Suppressor macrophage treated with lipopolysaccharide for 4 hours (primary cell): ENCODE measurements at places on chromosomes 16 and 17.

DNA sequence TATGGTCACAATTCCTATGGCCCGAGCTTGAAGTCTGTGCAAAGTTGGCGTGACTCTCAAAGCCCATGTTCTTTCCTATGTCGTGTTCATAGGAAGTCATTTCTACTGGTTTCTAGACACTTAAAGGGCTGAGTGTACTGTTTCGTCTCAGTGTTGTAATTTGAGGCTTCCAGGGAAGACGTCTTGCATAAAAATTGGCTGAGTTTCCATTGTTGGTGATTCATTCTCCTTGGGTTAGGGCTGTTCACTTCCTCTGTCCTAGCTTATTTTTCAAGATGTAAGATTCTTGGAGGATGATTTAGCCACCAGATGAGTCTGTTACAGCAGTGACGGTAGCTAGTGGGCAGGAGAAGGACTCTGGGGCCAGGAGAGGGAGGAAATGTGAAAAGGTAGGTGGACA, 43.1 kb downstream of the PIK3R5 start:
- peak; percentile 96 for DNase-seq

DNA sequence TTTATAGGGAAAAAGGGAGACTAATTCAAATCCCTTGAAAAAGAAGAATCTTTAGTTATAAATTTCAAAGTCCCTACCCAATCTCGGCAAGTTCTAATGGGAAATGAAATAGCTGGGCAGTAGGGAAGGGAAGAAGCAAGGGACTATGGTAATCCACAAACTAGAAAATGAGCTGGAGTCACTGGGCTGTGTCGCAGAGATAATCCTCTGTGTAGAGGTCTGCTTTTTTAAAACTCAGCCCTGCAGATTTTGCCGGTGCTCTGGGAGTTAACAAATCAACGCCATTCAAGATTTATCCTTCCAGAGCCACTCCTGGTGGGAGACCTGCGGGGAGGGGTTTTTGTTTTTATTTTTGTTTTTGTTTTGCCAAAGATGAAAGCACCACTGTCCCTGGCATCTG, 20.8 kb downstream of the SNX11 start:
- no peak for DNase-seq

DNA sequence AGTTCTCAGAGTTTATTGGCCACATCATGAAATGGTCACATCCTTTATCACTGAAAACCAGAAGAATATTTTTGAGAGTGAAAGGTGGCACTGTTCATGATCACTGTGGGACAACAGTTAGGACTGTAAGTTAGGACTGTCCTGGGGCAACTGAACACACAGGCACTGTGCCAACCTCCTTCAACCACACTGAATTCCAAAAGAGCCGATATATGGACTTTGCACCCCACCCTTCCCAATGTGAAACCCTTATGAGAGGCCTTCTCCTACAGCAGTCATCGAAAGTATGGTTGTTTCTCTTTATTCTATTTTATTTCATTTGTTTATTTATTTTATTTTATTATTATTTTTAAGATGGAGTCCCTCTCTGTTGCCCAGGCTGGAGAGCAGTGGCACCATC, 353.5 kb downstream of the TOX3 start:
- DNase-seq = no peak

GRCh38 chr16:14436401-14436955, 193.6 kb downstream of the PARN start:
- DNase-seq = no peak

- no peak for DNase-seq
Measured at GRCh38 chr17:49817993-49818392, 29.5 kb downstream of the KAT7 start.

- DNase-seq = no peak
Measured at GRCh38 chr17:31935512-31935911, 1.3 kb upstream of the SUZ12 start.

DNA sequence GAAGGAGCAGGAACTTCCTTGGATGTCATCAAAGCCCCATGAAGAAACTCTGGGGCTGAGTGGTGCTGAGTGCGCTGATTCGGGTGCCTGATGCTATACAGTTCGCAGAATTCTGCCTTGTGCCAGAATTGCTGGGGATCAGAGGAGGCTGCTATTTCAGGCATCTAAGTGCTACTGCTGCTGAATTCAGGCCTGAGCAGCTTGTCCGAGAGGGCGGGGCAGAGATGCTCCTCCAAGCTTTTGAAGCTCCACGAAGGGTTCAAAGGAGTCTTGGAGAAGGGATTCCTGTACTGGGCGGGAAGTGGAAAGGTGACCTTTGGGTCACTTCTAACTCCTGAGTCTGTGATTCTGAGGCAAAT, 227.8 kb downstream of the CCDC182 start:
- DNase-seq = no peak

DNA sequence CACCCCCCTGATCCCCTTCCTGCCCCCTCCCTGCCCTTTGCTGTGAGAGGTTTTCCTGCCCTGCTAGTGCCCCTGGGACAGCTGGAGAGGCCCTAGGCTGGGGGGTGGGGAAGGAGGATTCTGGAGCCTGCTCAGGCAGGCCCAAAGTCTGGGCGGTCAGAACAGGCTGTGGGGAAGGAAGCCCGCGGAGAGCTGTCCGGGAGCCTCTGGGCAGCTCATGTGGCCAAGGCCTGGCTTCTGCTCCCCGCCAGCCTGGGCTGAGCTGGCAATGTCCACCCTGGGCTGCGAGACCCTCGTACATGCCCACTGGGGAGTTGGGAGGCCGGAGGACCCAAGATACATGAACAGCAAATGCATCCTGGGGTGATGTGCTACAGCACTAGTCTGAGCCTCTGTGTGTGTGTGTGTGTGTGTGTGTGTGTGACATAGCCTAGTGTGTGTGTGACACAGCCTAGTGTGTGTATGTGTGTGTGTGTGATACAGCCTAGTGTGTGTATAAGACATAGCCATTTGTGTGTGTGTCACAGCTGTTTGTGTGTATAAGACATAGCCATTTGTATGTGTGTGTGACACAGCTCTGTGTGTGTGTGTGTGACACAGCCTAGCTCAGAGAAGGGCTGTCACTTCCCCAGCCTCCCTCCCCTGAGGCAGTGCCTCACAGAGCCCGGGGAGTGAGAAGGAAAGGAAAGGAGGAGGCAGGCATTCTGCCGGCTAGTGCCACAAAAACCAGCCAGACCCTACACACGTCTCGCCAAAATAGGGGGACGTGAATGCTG, 201.4 kb upstream of the CIBAR2 start:
- no peak for DNase-seq

DNA sequence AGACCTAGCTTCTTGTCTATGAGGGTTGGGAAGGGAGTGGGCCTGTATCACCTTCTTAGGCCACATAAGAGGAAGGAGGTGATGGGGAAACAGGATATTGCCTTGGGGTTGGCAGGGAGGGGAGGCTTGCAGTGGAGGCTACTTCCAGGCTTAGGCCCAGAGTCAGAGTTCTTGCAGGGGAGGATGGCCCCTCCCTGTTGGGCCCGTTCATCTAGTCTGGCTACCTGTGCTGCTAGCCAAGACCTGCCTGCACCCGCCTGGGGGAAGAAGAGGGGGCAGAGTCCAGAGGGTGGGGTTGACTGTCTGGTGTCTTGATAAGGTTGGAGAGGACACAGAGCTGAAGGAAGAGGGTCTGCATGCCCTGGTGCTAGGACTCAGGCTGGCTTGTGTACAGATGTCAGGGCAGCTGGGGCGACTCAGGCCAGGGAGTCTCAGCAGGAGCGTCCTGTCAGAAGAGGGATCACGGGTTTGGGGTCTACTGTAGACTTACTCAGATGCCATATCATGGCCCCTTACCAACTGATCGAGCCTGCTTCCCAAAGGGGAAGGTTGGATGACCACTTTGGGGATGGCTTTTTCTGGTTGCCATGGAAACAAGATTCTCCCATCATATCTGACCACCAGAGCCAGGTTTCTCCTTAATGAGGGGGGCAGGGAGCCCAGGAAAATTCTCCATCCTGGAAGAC, 5.3 kb downstream of the KDM6B start:
- peak; percentile 46 for DNase-seq

GRCh38 chr16:53878216-53878615, 174.3 kb downstream of the FTO start:
- DNase-seq = no peak

DNA sequence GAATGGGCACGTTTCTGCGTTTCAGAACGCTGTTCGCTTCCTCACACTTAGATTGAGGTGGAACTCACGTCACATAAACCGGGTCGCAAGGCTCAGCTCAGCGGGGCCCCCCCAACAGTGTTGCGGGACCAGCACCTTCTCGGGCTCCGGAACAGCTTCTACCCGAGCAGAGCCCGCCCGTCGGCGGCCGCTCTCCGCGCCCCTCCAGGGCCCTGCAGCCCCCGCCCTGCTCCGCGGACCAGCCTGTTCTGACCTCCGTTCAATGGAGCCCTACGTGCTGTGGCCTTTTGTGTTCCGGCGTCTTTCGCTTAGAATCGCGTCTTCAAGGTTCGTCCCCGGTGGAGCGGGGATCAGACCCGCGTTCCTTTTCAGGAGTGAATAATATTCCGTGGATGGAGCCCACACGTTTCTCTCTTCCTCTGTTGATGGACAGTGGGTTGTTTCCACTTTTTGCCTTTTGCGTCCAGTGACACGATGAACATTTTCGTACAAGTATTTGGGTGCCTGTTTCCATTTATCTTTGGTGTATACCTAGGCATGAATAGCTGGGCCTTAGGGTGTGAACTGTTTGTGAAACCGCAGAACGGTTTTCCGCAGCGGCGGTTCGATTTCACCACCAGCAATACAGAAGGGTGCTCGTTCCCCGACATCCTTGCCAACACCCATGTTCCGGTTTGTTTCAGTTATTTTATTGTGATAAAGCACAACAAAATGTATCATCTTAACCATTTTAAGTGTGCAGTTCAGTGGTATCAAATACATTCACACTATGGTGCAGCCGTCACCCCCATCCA, 2.3 kb upstream of the SLC22A31 start:
- no peak for DNase-seq

DNA sequence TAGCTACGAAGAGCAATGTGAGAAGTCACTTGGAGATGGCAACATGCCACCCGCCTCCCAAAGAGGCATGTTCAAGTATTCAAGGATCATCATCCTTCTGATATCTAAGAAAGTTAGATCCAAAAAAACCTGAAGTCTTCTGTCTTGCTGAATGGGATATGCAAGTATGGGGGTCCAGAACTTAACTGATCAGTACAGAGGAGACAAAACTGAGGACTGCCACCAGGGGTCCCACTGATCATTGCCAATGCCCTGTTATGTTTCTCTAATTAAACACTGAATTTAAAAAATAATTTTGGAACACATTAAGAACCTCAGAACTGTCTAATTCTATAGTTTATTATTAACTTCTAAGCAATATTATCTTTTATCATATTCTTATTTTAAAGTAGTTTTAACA, 99.7 kb downstream of the CDH8 start:
- DNase-seq = no peak

DNA sequence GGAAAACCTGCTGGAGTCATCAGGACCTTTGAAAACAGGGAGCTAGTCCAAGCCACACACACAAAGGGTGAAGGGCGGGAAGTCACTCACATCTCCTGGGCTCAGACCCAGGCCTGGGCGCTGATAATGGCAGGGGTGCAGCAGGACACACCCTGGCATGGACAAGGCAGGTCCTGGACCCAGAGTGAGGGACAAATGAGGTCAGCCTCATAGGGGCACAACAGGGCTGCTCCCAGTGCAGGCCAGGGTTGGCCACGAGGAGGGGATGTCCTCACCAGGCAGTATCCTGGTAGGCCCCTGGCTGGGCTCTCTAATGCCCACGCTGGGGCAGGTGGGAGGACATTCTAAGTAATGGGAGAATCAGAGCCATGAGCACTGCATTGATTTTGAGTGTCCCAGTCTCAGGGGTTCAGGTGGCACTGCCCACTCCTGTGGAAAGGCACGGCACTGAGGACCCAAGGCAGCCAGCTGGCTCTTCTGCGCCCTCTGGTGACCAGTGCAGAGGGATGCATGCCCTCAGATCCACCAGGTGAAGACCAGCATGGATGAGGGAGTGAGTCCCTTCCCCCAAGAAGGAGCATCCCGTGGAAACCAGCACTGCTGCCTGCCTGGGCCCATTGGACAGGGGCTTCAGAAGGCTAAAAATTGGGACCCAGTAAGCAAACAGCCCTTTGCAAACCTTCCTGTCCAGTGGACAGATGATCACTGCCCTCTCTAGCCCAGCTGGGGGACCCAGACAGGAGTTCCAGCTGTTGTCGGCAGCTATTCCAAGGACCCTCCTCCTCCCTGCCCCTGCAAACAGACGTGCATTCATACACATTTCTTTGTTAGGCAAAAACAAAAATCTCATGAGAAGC, 23.4 kb upstream of the SREBF1 start:
- DNase-seq = peak; percentile 69

GRCh38 chr16:13397126-13397525, 495.7 kb downstream of the SHISA9 start:
- DNase-seq = no peak

DNA sequence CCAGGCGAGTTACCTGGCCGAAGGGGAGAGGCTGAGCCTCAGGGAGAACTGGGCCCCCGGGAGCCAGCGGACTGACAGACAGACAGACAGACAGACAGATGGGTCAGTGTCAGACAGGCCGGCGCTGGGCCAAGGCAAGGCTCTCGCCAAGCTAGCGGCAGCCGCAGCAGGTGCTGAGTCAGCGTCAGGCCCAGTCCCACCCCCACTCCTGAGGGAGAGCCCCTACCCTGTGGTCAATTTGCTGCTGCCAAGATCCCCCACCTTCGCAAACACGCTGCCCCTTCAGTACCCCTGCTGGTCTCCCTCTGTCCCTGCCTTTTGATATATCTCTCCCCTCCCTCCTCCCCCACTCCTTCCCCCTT, 1.5 kb downstream of the FGF11 start:
- DNase-seq = peak; percentile 24

- no peak for DNase-seq
Measured at GRCh38 chr16:85173981-85174751, 61.9 kb upstream of the CIBAR2 start.

DNA sequence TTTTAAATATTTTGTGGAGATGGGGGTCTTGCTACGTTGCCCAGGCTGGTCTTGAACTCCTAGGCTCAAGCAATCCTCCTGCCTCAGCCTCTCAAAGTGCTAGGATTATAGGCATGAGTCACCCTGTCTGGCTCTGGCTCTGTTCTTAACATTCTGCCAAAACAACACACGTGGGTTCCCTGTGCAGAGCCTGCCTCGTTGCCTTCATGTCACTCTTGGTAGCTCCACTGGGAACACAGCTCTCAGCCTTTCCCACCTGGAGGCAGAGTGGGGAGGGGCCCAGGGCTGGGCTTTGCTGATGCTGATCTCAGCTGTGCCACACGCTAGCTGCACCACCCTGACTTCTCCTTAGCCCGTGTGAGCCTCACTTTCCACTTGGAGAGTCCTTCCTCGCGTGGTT, 19.3 kb downstream of the CRISPLD2 start:
- no peak for DNase-seq

DNA sequence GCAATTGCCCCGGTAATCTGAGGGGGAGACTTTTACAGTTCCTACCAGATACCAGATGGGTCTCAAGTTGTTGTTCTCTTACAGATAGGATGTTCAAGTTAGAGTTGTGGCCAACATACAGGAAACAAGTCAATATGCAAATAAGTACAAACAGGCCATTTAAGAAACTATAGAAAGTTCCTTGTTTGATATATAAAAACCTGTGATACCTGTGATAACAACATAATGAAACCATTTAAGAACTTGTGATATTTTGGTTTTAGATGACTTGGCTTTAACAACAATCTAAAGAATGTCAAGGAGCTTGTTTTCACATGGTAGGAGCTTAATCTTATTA, 16.8 kb downstream of the CDR2 start:
- DNase-seq = no peak
